Right renal cortex interstitium (tissue), 3 donors: ENCODE measurements at places on chromosomes 12 and 14.

DNA sequence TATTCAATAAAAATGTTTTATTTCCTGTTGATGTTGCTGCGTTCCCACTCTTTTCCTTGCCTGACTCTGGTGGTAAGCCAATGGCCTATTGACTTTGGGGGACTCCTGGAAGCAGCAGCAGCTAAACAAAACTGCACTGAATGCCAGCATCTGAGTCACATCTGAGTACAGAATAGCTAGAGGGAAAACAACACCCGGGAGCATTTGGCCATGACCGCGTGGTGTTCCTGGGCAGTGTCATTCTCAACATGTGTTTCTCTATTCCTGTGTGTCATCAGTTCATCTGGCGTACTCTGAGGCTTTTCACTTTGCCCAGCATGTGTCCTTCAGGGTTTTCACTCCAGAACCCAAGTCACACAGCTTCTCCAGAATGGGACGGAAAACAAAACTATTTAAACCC is 238.8 kb downstream of the PAWR start:
- no peak for DNase-seq

DNA sequence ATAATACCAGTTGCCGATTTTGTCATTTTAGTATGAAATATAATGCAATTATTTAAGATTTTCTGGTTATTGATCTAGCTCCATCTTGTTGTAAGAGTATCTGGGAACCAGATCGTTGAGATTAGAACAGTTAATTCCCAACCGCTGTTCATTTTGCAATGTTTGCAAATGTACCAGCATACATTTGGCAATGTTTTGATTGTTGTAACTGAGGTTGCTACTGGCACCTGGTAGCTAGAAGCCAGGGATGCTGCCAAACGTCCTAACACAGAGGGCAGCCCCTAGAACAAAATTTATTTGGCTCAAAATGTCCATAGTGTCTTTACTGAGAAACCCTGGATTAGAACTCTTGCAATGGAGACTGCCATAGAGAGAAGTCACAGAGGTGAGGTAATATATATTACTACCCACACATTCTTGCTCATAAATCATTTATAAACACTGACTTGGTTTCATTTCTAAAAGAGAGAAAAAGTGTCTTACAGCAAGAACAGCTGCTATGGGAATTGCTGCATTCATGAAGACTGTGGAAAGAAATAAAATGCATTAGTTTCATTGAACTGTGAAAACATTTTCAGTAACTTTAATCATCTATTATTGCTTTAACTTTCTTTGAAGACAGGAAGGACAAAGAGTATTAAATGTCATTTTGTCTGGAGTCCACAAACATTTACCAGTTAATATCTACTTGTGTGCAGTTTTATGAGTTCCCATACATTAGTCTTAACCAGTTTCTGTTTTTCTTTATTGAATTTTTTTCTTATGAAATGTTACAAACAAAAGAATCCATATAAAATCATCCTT is 46.2 kb downstream of the ABCC9 start:
- no peak for DNase-seq

DNA sequence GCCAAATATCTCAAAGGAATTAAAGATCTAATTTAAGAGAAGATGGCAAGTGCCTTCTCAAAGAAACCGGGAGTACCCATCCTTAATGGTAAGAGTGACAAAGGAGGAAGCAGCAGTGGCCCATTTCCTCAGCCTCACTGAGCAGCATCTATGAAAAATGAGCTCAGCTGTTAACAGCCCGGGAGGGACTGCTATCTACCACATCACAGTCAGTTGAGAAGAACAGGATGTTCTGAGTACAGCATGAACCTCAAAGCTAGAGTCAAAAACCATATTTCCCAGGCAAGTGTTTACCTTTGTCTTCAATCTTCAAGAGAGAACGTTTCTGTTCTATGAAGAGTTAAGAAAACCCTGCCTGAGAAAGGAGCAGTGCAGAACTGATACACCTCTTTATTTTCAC is 115.0 kb downstream of the BTG1 start:
- no peak for DNase-seq

- peak; percentile 7 for DNase-seq
Measured at GRCh38 chr14:102893452-102893851, 29.0 kb upstream of the AMN start.

- DNase-seq, result no peak
Measured at GRCh38 chr12:52870361-52871290, 21.8 kb upstream of the KRT78 start.

- no peak for DNase-seq
Measured at GRCh38 chr14:104235686-104236085, 97.3 kb downstream of the KIF26A start.

- DNase-seq, result peak; percentile 26
Measured at GRCh38 chr12:56257491-56258067, 605 bp downstream of the ANKRD52 start.

GRCh38 chr14:67343601-67344230 is 15.9 kb downstream of the ATP6V1D start:
- no peak for DNase-seq

DNA sequence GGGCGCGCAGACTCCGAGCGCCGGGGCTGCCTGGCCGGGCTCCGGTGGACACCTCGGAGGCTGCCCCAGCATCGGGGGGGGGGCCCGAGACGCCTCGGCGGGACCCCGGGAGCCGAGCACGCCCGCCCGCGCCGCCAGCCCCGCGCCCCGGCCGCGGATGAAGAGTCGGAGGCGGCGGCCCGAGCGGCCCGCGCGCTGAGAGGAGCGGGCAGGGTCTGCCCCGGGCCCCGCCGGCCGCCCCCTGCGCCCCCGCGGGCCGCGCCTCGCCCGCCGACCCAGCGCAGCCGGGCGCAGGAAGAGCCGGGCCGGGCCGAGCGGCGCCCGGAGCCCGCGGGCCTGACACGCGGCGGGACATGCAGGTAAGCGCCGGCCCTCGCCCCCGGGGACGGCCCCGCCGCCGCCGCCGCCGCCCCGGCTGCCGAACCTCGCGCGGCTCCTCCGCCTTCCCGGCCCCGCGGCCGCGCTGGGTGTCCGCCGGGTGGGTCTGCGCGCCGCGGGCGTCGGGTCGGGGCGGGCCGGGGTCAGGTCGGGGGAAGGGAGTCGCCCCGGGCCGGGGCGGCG is 63.7 kb downstream of the FBXL14 start:
- DNase-seq, result no peak

GRCh38 chr12:99195474-99195873 is 452.1 kb upstream of the GARIN6 start:
- DNase-seq, result no peak

DNA sequence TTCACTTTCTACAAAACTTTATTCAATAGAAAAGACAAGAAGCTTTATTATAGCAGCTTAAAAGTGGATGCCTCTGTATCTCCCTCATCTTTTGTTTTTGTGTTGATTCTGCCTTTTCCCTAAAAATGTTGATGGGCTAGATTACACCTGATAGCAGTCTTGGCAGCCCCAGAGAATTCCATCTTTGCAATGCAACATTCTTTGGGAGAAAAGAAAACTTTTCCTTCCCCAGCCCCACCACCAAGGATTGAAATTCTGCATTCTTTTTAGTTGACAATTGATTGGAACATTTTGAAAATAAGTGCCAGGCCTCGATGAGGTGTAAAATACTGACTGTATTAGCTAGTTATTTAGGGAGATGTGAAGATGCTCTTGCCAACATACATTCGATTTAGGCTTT is 306.8 kb upstream of the G2E3 start:
- no peak for DNase-seq

GRCh38 chr12:129163461-129163860 is 310.2 kb downstream of the GLT1D1 start:
- DNase-seq, result no peak

DNA sequence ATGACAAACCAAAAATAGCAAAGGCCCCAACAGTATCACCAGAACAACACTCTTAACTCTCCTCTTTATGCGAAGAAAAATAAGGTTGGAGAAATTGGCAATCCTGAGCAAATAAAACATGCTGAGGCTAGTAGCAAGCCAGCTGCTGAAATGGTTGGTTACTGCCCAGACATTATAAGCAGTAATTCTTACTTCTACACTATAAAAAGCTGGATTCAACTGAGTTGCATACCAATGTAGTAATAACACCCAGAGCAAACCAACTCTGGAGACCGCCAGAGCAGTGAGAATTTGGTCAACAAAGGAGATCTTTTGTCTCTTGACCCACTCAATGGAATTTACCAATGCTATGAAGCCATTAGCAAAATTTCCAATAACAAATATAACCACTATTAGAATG is 628 bp downstream of the TAS2R30 start:
- DNase-seq, result no peak

DNA sequence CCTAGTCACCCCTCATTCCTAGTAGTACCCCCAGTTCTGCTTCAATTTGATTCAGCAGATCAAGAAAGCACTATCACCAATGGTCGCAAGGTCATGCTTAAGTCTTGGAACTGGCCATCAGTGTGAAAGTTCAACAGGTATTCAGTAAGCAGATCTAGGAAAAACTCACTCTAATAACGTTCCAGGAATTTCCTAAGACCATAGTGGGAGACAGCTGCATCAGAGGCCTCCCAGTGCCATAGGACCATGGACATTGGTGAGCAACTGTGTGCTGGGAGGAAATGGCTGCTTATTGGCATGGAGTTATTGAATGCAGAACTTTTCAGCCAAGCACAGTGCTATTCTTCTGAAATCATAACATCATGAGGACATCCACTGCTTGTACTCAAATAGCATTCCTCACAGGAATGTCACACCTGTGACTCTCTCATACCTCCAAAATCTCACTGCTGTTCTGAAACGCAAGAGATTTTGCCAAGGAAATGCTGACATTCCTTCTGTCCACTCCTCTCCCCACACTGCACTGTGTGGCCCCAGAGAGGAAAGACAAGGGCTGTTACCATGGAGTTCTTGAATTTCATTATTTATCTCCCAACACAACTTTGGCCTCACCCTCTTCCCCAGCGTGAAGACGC is 30.9 kb upstream of the MDM2 start:
- DNase-seq, result no peak

DNA sequence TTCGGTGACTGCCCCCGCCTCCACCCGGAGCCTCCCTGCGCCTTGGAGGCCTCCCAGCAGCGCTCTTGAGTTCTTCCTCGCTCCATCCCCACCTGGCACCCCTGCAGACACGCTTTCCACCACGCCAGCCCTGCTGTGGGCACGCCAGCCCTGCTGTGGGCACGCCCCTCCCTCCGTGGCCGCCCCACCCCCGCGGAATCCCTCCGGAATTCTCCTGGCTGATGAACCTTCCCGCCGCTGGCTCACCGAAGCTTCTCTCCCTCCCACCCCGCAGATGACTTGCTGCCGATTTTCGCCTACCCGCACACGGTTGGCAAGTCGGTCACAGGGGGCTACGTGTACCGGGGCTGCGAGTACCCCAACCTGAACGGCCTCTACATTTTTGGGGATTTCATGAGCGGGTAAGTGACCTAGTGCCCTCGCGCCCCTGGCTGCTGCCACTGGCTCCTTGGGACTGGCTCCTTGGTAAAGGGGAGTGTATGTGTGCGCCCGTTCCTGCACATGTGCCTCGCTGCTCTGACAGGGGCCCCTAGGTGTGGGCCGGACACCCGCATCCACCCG is 15.2 kb downstream of the HHIPL1 start:
- DNase-seq, result no peak

- DNase-seq, result no peak
Measured at GRCh38 chr12:52636189-52636588, 15.8 kb downstream of the KRT2 start.

DNA sequence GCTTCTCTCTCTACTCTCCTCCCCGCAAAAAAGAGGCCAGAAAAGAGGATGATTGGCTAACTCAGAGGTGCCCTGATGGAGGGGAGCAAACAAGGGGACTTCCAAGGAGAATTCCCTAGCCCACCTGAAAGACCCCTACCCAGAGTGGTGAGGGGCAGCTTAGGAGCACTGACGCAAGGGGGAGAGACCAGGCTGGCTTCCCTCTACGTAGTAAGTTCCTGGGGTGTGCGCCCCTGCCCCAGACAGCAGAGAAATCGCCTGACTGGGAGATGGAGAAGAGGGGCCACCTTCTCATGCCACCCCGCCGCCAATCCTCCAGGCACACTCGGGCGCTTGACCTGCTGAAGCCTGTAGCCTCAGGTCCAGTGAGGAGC is 2.1 kb upstream of the DIO3 start:
- no peak for DNase-seq

- no peak for DNase-seq
Measured at GRCh38 chr14:29536886-29537511, 390.6 kb downstream of the PRKD1 start.

GRCh38 chr12:92244036-92244435 is 98.4 kb upstream of the BTG1 start:
- DNase-seq, result no peak

GRCh38 chr12:26851031-26851809 is 18.2 kb upstream of the ITPR2 start:
- no peak for DNase-seq

DNA sequence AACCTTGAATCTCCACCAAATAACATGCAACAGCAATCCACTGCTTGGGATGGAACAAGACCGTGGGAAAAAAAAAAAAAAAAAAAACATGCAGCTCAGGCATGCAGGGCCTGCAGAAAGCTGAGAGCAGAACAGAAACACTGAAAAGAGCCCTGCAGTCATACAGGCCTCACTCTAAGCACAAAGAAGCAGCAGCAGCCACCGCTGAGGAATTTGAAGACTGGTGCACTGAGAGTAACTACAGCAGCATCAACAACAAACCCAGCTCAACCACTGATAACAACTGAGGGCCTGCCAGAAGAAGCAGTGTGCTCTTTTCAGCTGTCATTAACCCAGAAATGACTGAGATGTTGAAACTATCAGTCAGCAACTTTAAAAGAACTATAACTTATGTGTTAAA is 354.7 kb upstream of the TMTC1 start:
- no peak for DNase-seq

- DNase-seq, result no peak
Measured at GRCh38 chr12:41532072-41532471, 344.0 kb downstream of the PDZRN4 start.

DNA sequence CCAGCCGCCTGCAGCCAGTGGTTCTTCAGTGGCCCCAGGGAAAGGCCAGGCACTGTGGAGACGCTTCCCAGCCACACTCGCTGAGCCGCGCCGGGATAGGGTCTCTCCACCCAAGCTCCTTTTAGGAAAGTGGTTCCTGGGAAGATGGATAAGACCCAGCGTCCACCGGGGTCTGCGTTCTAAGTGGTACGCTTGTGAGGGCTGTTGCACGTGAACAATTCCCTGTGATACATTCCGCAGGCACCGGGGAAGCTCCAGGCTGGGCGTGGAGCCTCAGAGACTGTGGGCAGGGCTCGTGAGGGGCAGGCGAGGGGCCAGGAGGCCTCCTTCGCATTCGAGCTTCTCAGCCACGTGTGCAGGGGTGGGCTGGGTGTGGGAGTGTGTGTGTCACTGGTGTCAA is 48.4 kb downstream of the GALNT9 start:
- DNase-seq, result no peak
